GM12865 (cell line): ENCODE measurements at places on chromosomes 4 and X.

DNA sequence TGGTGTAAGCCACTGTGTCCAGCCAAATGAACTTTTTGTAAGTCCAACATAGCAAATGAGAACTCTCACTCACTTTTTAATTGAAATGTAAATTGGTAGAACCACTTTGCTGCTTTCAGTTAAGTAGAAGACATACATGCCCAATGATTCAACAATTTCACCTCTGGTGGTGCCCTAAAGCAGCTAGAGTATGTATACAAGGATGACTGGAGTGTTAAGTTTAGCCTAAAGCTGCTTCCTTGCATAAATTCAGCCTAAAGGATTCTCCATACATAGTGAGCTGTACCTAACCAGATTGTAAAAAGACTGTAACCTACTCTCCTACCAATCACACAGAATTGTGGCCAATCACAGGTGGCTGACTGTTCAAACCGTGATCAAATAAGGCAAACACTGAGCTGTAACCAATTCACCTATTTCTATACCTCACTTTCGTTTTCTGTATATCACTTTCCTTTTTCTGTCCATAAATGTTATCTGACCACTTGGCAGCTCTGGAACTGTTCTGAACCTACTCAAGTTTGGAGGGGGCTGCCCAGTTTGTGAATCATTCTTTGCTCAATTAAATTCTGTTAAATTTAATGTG is 39.9 kb downstream of the PDS5A start:
- peak; percentile 74 for DNase-seq

DNA sequence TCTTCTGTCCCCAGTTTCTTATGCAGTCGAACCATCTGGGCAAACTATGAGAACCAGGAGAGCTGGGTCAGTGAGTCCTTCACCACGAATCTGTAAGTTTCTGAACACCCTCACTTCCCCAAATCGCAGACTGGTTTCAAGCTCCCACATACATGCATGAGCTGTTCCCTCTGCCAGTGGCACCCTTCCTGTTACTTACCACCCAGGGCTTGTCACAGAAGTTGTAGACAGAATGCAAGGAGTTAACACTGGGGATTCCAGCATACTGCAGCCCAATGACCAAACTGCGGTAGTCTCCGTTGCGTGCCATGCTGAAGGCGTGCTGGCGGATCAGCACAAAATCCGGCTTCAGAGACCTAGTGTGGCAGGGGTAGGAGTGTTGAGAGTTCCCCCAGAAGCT is 14.6 kb downstream of the SYN1 start:
- DNase-seq: no peak

- DNase-seq: no peak
Measured at GRCh38 chr4:109053257-109053656, 249.2 kb downstream of the COL25A1 start.

DNA sequence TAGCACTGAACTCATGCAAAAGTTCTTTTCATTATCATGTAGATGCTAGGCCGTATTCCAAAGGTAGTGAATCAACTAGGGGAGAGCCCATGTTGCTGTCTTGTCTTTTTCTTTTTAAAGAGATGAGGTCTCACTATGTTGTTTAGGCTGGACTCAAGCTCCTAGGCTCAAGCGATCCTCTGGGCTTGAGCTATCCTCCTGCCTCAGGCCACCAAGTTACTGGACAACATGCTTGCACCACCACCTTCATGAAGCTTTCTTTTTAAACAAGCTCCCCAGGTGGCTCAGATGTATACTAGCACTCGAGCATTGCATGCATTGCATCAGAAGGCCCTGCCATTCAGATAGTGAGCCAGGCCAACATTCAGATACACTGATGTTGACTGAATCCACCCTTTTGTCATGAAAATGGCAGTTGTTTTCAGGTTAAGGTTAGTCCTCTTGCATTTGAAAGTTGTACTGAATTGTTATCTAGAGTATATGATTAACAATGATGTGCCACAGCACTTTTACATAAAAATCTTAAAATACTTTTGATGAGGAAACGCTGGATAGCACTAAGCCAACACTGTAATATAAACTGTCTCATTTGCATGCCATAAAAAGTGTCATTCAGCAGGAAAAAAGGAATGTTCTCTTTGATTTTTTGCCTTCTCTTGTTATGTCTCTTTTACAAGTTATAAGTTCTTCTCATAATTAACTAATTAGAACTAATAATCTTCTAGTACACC is 76.7 kb downstream of the FNIP2 start:
- DNase-seq: no peak

- no peak for DNase-seq
Measured at GRCh38 chrX:40360557-40360956, 220.2 kb upstream of the ATP6AP2 start.

DNA sequence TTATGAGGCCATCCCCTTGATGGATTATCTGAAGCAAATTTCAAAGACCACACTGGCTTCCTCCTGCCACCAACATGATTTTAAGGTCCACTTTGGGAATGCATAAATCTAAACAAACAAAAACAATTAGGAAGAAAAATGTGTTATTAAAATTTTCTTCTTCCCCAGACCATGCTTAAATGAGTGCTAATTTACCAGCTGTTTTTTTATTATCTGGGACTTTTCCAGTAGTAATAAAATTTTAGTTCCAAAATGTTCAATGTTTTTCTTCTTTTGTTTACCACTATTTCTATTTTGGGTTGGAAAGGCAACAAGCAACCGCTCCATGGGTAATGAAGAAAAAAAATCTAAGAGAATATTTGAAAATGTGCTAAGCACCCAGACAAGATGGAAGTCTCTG is 62.3 kb downstream of the POLR2B start:
- no peak for DNase-seq

DNA sequence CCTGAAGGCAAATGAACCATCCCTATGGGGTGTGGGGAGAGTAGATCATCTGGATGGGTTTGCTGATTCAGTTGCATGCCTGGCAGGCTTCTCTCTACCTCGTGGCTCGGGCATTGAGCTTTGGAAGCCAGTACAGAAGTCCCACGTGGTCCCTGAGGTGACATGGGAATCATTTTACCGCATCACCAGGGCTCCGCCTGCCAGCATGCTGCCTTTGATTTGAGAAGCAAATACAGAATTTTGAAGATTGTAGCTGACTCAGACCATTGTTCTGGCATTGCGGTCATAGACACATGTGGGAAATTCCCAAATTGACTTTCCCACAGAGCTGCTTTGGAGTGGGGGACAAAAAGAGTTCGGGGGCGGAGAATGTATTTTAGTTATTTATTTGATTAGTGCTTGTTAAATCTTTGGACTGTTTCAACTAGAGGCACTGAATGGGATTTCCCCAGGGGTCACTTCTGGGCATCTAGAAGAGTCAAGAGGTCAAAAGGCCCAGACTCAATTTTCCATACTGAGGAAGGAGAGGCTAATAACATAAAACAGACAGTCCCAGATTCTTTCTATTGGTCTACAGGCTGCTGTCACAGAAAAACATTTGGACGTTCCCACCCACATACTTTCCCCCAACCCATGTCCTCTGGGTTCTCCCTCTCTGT is 79.3 kb downstream of the NHSL2 start:
- DNase-seq: no peak

- DNase-seq: no peak
Measured at GRCh38 chrX:39476604-39477021, 621.1 kb downstream of the BCOR start.

DNA sequence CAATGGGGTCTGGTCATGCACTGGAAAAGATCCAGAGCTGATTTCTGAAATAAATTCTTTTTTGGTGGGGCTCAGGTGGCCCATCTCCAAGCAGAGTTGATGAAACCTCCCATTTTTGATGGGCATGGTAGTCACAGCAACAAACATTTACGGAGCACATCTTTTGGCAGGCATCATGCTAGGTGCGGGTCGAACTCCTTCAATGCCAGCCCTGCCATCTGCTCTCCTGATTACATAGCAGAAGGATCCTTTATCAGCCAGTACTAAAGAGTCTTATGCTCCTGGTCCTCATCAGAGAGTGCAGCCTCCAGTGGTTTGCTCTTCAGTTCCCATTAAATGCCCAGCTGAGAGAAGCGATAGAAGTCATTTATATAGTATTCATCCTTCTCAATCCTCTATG is 121.7 kb downstream of the GRXCR1 start:
- no peak for DNase-seq

- peak; percentile 18 for DNase-seq
Measured at GRCh38 chrX:110321670-110322069, 3.8 kb upstream of the AMMECR1 start.

DNA sequence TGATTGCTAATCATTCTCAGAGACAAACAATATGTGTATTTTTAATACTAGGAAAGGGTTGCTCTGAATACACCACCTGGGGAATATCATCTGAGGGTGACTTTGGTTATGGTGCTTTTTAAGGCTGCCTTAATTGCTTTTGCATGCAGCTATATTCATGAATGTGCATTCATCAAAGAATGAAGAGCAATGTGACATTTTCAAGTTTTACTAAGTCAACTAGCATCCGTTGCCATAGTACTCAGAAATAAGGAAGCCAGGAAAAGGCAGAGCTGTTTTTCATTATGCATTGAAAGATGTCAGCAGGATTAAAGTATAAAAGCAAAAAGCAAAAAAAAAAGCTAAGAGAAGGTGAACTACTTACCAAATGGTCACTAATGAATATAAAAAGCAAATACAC is 67.4 kb upstream of the PCDH18 start:
- DNase-seq: no peak

DNA sequence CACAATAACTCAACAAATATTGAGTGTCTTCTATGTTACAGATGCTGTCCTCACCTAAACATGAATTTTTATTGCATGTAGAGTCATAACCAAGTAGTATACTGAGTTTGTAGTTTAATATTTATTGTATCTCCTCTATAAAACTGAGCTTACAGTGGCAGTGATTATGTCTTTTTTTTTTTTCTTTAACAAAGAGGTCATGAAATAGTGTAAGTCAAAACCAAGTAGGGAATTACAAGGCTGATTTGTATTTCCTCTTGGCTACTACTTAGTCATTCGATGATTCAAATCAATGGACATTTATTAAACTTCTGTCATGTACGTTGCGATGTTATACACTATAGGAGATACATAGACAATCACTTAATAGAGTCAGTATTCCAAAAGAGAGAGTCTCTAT is 48.4 kb downstream of the IL15 start:
- DNase-seq: no peak

- no peak for DNase-seq
Measured at GRCh38 chr4:12200226-12200625, 771.5 kb upstream of the HS3ST1 start.

- DNase-seq: no peak
Measured at GRCh38 chr4:15420642-15421041, 7.2 kb upstream of the C1QTNF7 start.

DNA sequence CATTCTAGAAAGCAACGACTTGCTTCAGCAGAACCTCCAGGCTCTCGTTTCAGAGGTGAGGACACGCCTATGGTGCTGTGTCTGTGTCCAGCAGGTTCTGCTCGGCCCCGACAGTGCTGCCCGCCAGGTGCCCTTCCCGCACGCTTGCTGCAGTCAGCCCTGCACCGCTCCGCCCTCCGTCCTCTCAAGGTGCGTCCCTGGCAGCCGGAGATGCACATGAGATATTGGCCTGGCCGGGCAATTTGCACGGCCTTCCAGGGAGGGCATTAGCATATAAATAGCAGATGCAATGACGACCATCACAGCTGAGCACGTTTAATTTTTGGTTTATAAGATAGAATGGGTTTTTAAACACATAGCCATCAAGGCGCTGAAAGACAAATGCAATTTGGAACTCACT is 14.4 kb downstream of the UVSSA start:
- no peak for DNase-seq

DNA sequence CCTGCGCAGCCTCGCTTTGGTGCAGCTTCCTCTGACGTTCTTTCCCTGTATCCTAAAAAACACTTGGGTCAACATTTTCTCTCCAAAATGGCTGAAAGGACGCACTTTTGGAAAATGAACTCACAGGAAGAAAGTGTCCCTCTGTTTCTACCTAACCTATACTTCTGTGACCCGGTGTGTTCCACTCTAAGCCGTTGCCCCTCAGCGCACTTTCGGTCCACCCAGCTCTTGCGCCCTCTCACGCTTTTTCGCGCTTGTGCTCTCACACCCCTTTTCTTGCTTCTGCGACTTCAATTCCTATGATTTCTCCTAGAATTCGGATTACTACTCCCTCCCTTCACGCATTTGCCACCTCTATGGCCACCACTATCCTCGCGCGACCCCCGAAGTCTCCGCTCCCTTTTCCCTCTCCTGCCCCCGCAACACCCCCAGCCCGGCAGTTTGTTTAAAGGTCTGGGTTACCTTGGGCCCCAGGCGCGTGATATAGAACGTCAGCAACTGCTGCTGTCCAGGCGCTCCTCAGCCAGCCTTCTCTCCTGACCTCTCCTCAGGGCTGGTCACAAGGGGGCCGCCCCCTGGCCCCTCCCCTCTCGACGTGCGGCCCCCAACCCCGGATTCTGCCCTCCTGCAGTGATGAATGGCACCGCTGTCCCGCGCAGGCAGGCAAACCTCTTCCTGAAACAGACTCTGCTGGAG is at the start of gene USP51:
Gene USP51, minus strand, starts transcription at position 535 of the 696 bp plus-strand sequence. CDS start 909 bp downstream, outside the sequence.
- peak; percentile 20 for DNase-seq

DNA sequence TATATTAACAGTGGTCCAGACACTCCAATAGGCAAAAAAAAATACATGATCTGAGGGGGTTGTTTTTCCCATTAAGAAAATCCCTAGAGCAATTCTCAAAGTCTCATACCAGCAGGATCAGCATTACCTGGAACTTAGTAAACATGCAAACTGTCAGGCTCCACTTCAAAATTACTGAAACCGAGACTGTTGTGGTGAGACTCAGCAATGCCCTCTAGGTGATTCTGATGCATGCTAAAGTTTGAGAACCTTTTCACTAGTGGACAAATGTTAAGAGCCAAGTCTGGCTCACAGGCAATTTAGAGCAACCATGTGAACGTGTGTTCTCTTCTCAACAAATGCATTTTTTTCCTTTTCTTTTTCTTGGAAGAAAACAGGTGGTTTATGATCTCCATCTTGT is 30.2 kb downstream of the NEK1 start:
- peak; percentile 63 for DNase-seq

- DNase-seq: no peak
Measured at GRCh38 chrX:12282991-12283390, 144.7 kb downstream of the FRMPD4 start.

DNA sequence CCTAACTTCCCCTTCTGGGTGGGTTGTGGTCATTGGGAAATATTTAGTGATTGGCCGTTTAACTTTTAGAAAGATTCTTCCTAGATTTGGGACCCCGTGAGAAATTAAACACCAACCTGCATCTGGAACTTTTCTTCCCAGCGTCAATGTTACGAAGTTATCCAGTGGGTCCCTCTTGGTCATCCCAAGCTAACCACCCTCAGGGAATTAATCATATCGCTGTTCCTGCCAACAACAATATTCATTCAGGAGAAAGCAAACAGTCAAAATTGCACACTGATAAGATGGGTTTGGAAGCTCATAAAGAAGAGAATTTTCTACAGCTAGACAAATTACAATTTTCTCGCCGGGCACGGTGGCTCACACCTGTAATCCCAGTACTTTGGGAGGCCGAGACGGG is 121.2 kb upstream of the STX18 start:
- DNase-seq: no peak

- DNase-seq: no peak
Measured at GRCh38 chr4:138650929-138651448, 364.6 kb upstream of the NOCT start.

DNA sequence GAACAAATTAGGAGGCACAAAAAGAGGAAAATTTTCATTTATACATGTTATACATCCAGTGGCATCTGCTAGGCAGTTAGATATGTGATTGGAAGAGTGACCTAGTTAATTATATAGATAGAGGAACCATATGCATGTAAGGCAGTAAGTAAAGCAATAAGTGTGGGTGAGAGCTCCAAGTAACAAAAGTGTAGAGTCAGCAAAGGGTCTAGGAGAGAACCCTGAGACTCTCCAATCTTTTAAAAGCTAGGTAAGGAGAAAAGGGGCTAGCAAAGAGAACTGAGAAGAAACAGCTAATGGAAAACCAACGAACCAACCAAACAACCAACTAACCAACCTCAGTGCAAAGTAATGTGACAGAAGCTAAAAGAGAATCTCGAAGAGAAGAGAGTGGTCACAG is 3.8 kb upstream of the CFAP299 start:
- no peak for DNase-seq
